Fibroblast of skin of left quadriceps (primary cell): ENCODE measurements at places on chromosomes 2 and 18.

GRCh38 chr2:115169814-115170213 is 727.4 kb downstream of the DPP10 start:
- no peak for DNase-seq

GRCh38 chr2:149564097-149564496 is 23.5 kb downstream of the MMADHC start:
- no peak for DNase-seq

GRCh38 chr2:195038153-195038552 is 618.9 kb upstream of the SLC39A10 start:
- no peak for DNase-seq

DNA sequence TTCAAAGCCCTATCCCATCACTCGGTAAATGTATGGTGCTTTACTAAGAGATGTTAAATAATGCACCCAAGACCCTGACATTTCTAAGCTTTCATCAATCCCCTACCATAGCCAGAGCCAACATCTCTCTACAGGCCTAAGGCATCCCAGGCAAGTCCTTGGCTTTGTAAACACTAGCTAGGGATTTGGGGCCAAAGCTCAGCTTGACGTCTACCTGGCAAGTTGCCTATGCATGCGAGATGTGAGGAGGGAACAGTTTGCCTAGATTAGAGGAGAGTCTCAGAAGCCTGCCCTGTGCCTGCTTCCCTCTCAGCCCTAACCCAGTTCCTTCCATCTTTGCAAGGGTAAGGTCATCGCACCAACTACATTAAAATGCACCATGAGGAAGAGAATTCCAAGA is 221.5 kb upstream of the NCKAP5 start:
- no peak for DNase-seq

DNA sequence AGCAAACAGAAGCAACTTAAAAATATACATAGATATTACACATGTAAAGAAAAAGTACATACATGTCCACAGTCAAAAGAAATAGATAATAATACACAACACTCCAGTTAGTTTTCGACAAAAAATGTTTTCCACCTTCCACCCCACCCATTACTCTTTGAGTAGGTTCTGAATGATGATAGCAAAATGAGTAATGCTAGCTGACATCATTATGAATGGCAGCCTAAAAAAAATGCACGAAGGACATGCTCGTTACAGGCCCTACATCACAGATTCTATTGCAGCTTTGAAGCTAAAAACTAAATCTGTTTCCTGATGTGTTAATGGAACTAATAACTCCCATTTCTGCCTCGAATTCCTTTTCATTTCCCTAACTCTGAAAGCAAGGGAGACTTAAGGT is 578.7 kb upstream of the NETO1 start:
- DNase-seq: no peak

DNA sequence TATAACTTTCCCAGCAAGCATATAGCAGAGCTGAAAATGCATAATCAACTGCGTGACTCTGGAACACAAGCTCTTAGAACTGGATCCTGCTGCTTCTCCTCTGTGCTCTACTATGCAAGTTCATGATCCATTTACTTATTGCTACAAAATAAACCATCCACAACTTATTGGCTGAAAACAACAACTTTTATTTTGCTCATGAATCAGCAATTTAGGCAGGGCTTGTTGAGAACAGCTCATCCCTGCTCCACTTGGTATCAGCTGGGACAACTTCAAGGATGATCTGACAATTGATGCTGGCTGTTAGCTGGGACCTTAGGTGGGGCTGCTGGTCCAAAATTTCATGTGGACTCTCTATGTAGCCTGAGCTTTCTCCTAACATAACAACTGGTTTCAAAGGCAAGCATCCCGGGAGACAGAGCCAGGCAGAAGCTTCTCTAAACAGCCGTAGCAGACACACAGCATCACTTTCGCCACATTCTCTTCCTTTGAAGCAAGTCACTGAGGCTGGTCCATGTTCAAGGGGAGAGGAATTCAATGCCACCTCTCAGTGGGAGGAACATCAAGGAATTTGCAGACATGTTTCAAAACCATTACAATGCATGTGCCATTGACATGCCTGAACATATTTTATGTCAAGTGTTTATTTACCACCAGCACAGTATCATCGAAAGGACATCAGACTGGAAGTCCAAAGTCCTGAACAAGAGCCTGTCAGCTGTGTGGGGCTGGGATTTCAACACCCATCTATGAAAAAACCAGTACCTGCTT is 153.1 kb upstream of the PKDCC start:
- no peak for DNase-seq

DNA sequence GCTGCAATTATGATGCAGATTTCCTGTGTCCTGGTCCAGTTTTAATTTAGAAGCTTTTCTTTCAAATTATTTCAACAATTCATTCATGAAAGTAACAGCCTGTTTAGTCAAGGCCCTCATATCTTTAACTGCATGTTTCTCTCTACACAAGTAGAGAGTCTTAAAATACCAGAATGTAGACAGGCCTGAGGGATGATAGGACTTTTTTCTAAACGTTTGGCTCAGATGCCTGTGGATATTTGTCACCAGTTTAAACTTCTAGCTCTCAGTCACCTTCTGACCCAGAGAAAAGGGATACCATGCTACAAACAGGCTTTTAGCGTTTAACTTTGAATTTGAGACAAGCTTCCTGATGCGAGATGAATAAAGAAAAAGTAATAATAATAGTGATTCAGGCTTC is 15.7 kb downstream of the COL5A2 start:
- no peak for DNase-seq

DNA sequence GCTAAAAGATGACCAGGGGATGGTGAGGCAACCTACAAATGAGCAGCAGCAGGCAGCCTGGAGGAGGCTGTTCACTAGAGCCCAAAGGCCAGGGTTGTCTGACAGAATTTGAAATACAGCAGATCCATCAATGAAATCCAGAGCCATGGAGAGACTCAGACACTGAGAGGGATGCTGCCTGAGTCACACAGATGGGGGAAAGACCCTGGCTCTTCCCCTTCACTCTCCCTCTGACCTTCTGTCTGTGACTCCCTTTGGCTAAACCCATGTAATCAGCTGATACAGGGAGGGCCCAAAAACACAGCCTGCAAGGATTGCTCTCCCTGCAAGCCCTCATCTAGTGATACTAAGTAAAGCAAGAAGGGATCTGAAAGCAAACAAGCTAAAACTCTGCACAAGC is 166.5 kb upstream of the SPOPL start:
- no peak for DNase-seq

- DNase-seq: no peak
Measured at GRCh38 chr2:157404363-157404762, 39.5 kb downstream of the CYTIP start.

GRCh38 chr18:22176420-22177326 is 7.3 kb downstream of the GATA6 start:
- no peak for DNase-seq

DNA sequence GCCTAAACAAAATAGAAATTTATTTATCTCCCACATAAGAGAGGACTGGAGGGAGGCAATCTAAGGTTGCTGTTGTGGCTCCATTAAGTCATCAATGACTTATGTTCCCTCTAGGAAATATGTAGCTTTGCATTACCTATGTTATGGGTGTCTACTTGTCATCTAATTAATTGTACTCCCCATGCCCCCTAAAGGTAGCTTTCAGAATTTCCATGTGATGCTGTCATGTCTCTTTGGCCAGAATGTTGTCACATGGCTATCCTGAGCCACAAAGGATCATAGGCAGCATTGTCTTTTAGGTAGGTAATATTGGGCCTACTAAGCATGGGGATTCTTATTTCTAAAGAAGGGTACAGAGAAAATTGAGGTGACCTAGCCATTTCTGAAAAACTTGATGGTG is 935.6 kb upstream of the FANCL start:
- DNase-seq: no peak

DNA sequence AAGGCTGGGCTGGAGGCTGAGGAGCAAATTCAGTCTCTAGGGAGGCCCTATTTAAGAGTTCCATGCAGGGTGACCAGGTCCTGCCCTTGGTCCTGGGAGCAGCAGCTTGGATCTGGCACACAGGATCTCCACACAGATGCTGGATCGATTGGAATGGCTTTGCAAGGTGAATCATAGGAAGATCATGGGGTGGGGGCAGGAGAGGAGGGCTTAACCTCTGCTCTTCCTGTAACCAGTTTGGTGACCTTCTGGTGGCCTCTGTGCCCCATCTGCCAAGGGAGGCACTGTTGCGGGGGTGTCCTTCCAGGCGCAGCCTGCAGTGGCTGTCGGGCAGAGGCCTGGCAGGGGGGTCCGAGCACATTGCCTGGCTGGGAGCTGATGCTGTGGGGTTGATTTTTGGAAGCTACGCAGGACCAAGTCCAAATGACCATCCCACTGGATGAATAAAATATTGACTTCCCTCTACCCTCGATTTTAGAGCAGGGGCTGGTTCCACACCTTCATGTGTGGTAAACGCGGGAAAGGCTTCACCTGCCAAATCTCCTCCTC is 79.7 kb downstream of the EDAR start:
- no peak for DNase-seq

- no peak for DNase-seq
Measured at GRCh38 chr2:223538920-223539440, 63.2 kb downstream of the SCG2 start.

DNA sequence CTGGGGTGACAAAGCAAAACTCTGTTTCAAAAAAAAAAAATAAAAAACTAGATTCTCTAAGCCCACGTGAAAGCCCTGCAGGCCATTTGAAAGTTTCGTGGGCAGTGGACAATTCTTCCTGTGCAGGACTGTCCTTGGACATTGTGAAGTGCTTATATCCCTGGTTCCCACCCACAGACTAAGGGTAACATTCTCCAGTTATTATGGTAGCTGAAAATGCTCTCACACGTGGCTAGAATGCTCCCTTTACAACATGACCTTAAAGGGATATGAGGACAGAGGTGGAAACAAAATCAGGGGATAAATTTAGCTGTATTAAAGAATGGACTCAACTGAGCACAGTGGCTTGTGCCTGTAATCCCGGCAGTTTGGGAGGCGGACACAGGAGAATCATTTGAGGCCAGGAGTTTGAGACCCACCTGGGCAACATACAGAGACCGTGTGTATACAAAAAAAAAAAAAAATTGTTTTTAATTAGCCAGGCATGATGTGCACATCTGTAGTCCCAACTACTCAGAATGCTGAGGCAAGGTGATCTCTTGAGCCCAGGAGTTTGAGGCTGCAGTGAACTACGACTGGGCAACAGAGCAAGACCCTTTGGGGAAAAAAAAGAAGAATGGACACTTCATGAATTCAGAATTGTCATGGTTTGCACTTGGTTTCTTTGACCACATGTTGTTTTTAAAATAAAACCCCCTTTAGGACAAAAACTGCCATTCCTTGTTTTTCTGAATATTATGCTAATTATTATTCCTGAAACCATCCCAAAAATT is 167.9 kb downstream of the MGAT5 start:
- no peak for DNase-seq

DNA sequence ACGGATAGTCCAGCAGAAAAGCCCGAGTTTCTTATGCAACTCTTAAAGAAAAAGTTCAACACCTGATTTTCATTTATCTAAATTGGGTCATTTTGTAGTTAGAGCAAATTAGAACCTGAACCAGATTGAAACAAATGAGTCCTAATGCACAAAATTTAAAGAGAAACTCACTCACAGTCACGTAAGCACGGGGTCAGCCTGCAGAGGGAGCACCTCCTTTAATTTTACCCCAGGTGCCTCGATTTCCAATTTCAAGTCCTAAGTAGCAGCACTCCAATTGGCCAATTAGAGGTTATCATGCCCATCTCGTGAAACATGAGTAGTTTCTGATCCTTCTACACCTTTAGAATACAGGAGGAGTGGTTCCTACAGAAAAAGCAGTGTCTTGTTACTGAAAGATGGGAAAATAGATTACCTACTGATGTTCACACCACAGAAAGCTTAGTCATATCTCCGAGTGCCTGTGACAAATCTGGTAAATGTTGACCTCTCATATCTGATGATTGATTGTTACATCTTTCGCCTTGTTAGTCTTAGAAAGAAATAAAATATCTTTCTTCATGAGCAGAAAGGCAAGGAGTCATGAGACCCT is 1929.8 kb upstream of the LRRTM1 start:
- no peak for DNase-seq

DNA sequence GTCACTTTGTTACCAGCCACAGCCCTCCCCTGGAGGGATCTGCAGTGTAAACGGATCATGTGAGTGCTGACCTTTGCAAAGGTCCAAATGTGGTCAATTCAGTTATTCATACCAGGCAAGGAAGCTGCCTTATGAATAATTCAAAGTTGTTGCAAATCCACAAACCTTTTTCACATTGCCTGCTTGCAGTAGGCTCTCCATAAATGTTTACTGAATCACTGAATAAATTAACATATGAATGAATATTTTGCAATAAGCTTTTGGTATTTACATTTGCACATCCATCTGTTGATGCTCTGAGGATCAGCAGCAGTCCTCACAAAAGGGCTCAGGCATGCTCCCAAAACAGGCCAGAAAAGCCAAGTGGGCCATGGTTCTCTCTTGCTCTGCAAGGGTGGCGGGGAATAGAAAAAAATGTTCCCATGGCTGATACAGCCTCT is 156.8 kb downstream of the VAPA start:
- DNase-seq: no peak

GRCh38 chr18:21031845-21032244 is 79.8 kb downstream of the ROCK1 start:
- DNase-seq: no peak
